Occipital lobe (tissue), 3 donors: ENCODE measurements at places on chromosomes 7 and 10. TPM values are rescaled to one million over a fixed set of nuclear protein-coding genes. Genes with fewer than 3 reads are reported as not detected.
A peak's percentile ranks its signal among the peaks of the same experiment; 100 is the strongest.

GRCh38 chr10:24205821-24206220 lies 3.1 kb upstream of the KIAA1217 start:
- DNase-seq, result no peak

Gene ZNF107
- total RNA-seq, result 15.0 TPM

Gene EIF3B
- 63.0 TPM for total RNA-seq

DNA sequence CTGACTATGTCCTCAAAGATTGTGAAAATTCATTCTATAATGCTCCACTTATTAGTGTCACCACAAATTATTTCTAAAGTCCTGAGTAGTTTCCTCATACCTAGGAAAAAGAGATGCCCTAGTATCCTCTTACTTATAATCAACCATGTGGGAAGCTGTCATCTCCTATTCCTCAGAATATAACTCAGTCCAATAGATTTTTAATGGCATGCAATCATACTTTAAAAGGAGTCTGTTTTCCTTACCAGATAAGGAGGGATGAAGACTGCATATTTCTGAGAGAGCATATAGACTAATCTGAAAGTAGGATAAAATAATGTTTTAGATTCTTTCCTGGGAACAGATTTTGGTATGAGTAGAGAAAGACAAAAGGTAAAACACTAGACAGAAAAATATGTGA lies 727.7 kb upstream of the GRM3 start:
- DNase-seq, result no peak

Gene GRM3
- 179 TPM for total RNA-seq

- DNase-seq, result no peak
Observed at GRCh38 chr10:93173967-93174845, 100.5 kb downstream of the CYP26A1 start.

Gene TCAF2
- total RNA-seq, result 0.78 TPM

DNA sequence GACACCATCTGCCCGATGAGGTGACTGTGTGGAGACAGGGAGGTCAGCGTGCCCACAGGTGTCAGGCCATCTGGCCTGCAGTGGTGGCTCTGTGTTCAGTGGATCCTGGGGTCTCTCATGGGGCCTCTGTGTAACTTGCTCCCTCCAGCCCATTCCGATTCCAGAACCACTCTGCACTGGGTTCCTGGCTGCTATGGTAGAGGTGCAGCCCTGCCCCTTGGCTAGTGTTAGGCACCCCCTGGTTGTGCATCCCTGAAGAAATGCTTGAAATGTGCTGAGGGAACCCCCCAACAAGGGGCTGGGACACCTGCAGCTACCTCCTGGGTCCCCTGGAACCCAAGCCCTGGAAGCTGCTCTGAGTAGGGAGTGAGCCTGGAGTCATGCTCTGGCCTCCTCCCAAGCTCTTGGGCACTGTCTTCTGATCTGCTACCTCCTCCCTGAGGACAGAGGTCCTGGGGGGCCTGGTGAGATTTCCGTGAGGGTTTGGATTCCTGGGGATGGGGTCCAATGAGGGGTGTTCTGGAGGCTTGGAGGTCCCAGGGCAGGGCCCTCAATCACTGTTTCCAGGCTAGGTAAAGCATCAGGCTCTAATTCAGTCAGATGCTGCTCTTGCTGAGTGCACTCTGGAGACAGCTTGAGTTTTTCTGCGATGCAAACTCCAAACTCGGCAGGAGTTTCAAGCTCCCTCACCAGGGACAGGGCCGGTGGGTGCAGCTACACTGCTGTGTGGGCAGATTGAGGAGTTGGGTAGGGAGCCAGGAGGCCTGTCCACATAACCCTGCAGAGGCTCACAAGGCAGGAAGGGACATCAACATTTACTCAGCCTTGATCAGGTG lies 27.7 kb downstream of the RAMP3 start:
- no peak for DNase-seq

DNA sequence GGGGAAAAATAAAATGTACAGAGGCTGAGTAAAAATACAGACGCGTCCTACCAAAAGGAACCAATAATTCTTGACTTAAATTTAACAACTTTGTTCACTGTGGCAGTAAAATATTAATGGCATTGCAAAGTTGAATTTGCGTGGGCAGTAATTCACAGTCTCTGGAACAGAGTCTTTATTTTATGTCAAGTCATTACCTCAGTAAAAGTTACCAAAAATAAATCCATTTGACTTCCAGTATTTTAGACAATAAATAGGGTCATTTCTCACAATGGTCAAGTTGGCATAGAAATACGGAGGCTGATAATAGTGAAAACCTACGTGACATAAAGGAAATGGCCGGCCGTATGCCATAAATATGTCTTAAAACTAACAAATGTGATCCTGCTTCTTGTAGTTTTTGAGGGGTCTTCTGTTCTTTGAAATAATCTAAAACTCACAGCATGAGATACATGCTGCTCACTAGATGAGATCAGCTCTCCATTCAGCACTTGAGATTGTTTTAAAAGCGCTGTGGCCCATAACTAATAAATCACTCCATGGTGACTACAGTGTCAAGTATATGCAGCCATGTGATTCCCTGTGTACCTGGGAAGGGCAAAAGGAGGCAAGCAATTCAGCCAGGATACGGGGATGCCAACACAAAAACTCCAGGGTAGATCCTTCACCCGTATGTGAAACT lies 75.3 kb downstream of the DOCK4 start:
- DNase-seq, result no peak

DNA sequence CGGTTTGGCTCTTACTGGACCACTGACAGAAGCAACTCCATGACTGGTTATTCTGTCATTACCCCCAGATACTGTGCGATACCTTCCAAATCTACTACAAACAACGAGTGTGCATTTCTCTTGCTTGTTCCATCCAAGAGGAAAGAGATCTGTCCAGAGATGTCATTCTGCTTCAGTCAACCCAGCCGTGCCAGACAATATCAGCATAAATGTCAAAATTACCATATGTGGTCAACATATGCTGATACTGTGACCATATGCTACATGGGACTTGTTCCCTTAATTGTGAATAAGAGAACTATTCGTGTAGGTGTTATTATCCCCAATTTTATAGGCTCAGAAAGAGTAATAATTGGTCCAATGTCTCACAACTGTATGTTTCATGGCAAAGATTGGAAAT lies 143.2 kb upstream of the PRSS1 start:
- DNase-seq, result no peak

DNA sequence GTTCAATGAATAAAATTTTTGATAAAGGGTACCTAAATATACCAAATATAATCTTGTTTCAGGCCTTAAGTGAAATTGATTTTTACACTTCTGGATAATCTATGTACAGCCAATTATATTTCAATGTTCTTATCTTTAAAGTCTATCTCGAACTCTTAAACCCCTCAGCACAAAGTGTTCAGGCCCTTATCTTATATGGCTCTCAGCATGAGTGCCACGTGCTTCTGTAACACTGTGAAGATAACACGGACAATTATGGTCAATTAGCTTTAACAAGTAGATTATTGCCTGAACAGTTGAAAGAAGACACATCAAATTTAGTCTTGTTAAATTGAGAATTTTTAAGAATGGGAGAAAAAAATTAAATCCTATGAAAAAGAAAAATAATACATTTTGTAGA lies 40.4 kb upstream of the DMTF1 start:
- DNase-seq, result no peak

- DNase-seq, result no peak
Observed at GRCh38 chr7:154837622-154838021, 165.3 kb downstream of the PAXIP1 start.

DNA sequence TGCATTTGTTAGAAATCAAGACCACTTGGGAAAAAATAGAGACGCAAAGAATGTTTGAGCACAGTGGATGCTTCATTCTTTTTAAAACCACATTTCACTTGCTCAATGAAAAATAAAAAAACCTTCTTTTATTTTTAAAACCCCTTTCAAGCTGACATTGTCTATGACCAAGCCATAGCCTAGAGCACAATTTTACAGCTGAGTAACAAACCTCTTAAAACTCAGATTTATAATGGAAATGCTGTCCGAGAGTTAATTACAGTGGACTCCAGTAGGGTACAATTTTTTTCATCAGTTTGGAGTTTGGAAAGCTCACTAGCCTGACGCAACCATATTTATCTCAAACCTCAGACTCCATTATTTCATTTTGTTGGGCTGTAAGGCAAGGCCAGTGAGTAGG lies 116.3 kb downstream of the RNLS start:
- no peak for DNase-seq

- peak; percentile 21 for DNase-seq
Observed at GRCh38 chr10:122419876-122420623, 34.4 kb upstream of the ARMS2 start.

DNA sequence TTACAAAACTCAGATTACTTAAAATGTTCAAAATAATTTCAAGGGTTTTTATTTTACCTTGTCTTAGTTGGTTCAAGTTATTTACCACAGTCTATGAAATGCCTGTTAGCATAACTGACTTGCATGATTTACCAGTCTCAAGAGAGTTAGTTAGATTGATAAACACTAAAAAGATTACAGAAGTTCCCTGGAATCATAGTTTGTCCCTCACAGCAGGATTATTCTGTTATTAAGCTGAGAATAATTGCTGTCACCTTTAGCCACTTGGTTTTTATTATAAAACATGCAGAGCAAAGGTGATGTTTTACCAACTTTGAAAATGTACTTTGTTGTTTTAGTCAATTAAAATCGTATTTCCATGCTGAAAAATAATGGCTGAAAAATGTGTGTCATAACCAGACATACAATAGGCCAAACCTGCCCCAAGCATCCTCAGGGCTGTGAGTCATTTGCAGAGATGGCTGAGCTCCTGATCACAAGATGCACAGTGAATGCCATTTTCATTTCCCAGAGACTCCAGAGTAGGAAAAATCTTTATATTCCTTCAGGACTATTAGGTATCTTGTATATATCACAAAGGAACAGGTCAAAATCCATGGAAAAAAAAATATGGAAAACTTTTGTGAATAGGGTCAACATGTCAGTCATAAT lies 87.8 kb upstream of the DKK1 start:
- no peak for DNase-seq

DNA sequence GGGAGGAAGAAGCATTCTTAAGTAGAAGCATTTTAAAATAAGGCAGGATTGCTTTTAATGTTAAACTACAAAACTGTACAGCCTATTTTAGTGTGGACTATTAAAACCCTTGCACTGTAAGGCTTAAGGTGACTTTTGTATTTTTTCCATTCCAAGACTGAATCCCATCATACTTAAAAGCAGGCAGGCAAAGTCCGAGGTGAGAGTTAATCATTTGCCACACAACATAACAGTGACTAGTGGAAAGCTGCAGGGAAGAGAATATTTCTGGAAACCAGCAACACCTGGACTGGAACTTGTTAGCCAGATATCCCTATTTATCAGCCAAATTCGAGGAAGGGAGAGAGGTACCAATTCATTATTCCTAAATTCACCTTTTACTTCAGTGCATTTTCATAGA lies 3.5 kb downstream of the PRR15 start:
- no peak for DNase-seq

DNA sequence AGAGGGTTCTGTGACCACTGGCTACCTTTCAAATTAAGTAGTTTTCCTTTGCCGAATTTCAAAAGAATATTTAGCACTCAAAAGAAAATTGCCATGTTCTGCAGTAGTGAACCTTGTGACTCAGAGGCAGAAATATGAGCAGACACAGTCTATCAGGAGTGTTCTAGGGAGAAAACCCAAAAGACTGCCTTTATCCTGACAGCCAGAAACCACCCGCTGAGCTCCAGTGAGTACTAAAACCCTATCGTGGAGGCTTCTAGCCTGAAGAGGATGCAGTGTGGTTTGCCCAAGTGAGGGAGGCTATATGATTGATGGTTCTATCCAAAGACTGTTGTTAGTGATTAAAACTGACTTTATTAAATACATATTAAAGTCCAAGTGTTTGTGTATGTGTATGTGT lies 21.9 kb downstream of the CHRM2 start:
- no peak for DNase-seq
